B cell (primary cell): ENCODE measurements at places on chromosomes 3 and 15. TPM values are rescaled to one million over a fixed set of nuclear protein-coding genes. Genes with fewer than 3 reads are reported as not detected.

DNA sequence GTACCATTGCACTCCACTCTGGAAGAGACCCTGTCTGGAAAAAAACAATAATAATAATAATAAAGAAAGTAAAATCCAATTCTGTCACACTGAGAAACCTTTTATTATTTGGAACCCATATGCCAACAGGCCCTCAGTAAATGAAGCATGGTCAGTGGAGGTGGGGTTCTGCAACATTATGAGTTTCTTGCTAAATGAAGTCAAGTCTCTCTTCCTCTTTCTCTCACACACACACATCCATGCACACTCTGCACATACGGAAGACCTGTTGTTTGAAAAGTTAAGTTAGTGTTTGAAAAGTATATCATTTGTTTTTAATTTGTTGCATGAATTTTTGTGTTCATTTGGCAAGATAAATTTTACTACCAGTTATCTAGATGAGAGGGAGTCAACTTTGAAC is 27.8 kb downstream of the GAP43 start:
- DNase-seq, result peak; percentile 37
- no peak overlapping the region for H3K27ac ChIP-seq
- no peaks in the 10 kb centered on the region for H3K36me3 ChIP-seq
- no peak overlapping the region for H3K4me3 ChIP-seq
- H3K27me3 ChIP-seq, result no peaks in the 10 kb centered on the region

GRCh38 chr3:58038675-58039292 is 30.6 kb downstream of the FLNB start:
- no peak overlapping the region for H3K27ac ChIP-seq
- H3K36me3 ChIP-seq, result no peaks in the 10 kb centered on the region
- peak; percentile 23 for DNase-seq
- no peaks in the 10 kb centered on the region for H3K27me3 ChIP-seq

DNA sequence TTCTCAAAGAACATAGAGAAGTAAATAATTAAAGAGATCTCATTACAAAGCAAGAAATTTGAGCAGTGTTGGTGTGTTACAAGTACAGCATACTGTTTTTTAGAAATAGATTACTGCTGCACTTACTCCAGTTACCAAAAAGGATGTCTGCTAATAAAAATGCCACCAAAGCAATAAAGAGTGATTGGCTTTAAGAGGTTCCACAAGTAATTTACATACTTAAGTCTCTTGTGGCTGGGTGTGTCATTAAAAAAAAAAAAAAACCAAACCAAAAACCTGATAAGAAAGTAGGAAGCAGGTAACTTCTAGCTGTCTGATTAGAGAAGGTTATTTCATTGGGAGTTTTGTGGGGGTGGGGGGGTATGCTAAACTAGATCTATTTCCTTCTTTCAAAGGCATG is 15.2 kb downstream of the RAB11A start:
- no peak overlapping the region for H3K4me3 ChIP-seq
- H3K36me3 ChIP-seq, result peaks cover 56% of the 10 kb centered on the region
- H3K4me1 ChIP-seq, result peaks cover 41% of the 10 kb centered on the region
- DNase-seq, result peak; percentile 70
- peak overlapping the region; percentile 38 for H3K27ac ChIP-seq

DNA sequence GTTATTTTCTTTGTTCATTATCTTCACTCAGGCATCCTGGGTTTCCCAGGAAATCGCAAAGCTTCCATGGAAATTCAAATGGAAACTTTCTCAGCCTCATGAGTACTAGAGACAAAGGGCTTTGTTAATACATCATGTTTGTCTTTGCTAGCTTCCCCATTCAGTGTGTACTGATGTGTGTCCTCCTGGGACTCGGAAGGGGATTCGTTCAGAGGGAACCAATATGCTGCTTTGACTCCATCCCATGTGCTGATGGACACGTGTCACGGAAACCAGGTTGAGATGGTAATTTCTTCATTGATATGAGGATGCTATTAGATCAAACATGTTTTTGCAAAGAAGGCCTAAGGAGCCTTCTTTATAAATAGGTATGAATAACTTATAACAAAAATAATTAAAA is 87.0 kb upstream of the KCNAB1 start:
- H3K27me3 ChIP-seq, result no peaks in the 10 kb centered on the region
- no peak overlapping the region for H3K27ac ChIP-seq
- DNase-seq, result no peak
- no peaks in the 10 kb centered on the region for H3K36me3 ChIP-seq
- no peaks in the 10 kb centered on the region for H3K4me1 ChIP-seq

DNA sequence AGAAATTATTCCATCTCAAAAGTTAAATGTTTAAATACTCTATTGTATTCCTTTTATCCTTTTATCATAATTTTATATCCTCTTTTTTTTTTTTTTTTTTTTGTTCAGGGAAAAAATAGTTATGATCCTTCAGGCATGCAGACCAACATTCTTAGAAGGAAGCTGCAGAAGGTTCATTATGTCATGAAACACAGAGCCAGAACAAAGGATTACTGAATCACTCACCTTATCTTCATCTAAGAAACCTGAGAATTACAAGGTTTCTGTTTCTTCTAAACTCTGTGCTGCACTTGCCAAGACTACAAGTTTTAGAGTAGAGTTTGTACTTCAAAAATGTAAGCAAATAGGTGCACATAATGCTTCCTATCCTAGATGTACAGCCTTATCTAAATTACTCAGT is 3.3 kb downstream of the PLCH1 start:
- no peak overlapping the region for H3K27ac ChIP-seq
- peaks cover 11% of the 10 kb centered on the region for H3K27me3 ChIP-seq
- no peak for DNase-seq
- peaks cover 35% of the 10 kb centered on the region for H3K4me1 ChIP-seq
- H3K4me3 ChIP-seq, result no peak overlapping the region

DNA sequence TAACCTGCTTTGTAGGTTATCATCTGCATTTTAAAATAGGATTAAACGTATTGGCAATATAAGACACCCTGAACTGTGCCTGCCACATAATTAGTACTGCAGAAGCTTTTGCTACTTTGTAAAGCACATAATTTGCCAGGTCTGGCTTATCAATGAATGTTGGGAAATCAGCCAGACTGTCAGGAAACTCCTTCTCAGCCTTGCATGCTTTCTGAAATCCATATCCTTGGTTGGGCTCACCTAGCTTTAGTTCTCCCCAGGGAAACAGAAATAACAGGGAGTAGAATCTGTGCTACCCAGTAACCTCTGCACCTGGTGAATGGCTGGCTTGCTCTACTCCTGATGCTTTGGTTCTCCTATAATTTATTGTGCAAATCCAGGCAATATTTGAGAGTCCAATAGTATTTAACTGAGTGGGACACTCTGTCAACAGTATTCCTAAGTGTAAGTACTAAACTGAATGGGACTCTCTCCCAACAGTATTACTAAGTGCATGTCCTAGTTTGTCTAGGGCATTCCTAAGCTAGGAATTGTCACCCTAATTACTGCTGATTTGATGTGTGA is 354.5 kb downstream of the WDR72 start:
- no peaks in the 10 kb centered on the region for H3K4me1 ChIP-seq
- H3K4me3 ChIP-seq, result no peak overlapping the region
- no peaks in the 10 kb centered on the region for H3K36me3 ChIP-seq
- no peak for DNase-seq
- H3K27me3 ChIP-seq, result no peaks in the 10 kb centered on the region

- no peaks in the 10 kb centered on the region for H3K36me3 ChIP-seq
- no peaks in the 10 kb centered on the region for H3K4me1 ChIP-seq
- no peak overlapping the region for H3K27ac ChIP-seq
- no peak for DNase-seq
- H3K27me3 ChIP-seq, result no peaks in the 10 kb centered on the region
Measured at GRCh38 chr15:85810075-85810474, 15.3 kb upstream of the KLHL25 start.

- H3K27ac ChIP-seq, result no peak overlapping the region
- no peak for DNase-seq
- H3K27me3 ChIP-seq, result no peaks in the 10 kb centered on the region
- H3K36me3 ChIP-seq, result no peaks in the 10 kb centered on the region
Measured at GRCh38 chr3:37668818-37669610, 192.7 kb upstream of the CTDSPL start.

GRCh38 chr15:98658831-98659699 is 10.7 kb downstream of the IGF1R start:
- peak; percentile 70 for DNase-seq
- H3K27ac ChIP-seq, result no peak overlapping the region
- H3K36me3 ChIP-seq, result no peaks in the 10 kb centered on the region
- no peak overlapping the region for H3K4me3 ChIP-seq

DNA sequence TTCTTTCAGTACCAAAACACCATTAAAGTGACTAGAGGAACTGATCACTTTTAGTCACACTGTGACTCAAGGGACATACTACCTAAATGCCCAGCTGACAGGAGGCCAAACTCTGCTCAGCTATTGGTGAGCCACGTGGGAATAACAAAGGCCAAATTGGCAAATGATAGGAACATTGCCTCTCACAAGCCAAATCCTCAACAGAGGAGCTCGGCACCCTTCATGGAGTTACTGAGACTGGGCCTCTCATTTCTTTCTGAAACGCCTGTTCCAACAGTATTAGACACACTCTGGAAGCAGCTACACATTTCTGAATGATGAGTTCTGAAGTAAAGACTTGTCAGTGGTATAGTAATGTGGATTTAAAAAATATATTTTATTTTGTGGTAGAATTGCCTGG is 166.0 kb upstream of the COL8A1 start:
- no peak overlapping the region for H3K27ac ChIP-seq
- H3K36me3 ChIP-seq, result no peaks in the 10 kb centered on the region
- DNase-seq, result no peak
- no peaks in the 10 kb centered on the region for H3K4me1 ChIP-seq
- no peak overlapping the region for H3K4me3 ChIP-seq

GRCh38 chr3:27594096-27594690 is 110.0 kb upstream of the SLC4A7 start:
- H3K4me1 ChIP-seq, result peaks cover 24% of the 10 kb centered on the region
- no peaks in the 10 kb centered on the region for H3K27me3 ChIP-seq
- no peak overlapping the region for H3K4me3 ChIP-seq
- no peak for DNase-seq
- no peak overlapping the region for H3K27ac ChIP-seq

GRCh38 chr3:107767897-107768605 is 245.3 kb downstream of the BBX start:
- peaks cover 6% of the 10 kb centered on the region for H3K4me1 ChIP-seq
- H3K27ac ChIP-seq, result no peak overlapping the region
- no peaks in the 10 kb centered on the region for H3K27me3 ChIP-seq

- H3K27me3 ChIP-seq, result no peaks in the 10 kb centered on the region
- peaks cover 7% of the 10 kb centered on the region for H3K4me1 ChIP-seq
- no peak overlapping the region for H3K27ac ChIP-seq
- peaks cover 10% of the 10 kb centered on the region for H3K36me3 ChIP-seq
- no peak for DNase-seq
Measured at GRCh38 chr15:101013201-101013550, 94.0 kb downstream of the LRRK1 start.

DNA sequence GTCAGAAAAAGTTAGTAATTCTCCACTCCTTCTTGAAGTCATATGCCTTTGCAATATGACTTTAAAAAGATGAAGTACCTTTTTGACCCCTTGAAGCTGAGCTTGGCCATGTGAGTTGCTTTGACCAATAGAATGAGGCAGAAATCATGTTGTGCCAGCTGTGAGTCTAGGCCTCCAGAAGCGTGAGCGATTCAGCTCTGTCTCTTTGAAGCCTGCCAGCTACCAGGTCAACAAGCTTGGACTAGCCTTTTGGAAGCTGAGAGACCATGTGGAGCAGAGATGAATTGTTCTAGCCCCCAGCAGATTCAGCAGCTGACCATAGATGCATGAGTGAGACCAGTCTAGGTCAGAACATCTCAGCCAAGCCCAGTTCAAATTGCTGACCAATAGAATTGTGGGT is 69.8 kb upstream of the EOMES start:
- H3K27ac ChIP-seq, result no peak overlapping the region
- H3K4me3 ChIP-seq, result no peak overlapping the region
- DNase-seq, result no peak
- no peaks in the 10 kb centered on the region for H3K36me3 ChIP-seq
- H3K27me3 ChIP-seq, result no peaks in the 10 kb centered on the region

DNA sequence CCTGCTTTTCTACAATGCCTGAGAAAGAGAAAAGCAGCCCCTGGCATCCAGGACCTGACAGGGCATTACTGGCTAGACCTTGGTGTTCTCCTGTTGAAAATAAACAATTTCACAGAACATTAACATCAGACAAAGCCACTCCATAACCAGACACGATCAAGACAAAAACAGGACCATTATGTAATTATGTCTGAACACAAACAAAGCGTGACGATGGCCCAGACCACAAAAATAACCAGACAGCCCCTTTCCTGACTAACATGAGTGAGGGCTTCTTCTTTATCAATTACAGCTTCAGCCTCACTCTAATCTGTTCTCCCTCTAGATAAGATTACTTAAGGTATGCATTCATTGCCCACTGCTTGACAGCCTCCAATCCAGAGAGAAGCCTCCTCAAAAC is 172.7 kb upstream of the LMCD1 start:
- H3K4me1 ChIP-seq, result no peaks in the 10 kb centered on the region
- no peaks in the 10 kb centered on the region for H3K36me3 ChIP-seq
- no peaks in the 10 kb centered on the region for H3K27me3 ChIP-seq
- no peak for DNase-seq

DNA sequence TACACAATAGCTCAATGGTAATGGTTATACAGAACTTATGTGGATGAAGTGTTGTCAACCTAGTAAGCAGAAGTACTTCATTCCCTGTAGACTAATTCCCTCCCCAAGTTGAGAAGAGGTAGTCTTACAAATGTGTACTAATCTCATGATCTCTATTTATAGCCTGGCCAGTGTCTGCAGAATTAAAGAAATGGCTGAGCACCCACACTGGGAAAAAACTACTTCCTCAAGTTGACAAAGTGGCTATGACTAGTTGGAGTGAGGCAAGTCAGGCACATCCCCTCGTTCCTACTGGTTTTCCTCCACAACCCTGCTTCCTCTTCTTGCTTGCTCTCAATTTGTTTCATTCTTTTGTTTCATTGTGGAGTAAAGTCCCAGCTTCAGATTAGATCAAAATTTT is 566.7 kb upstream of the ZNF717 start:
- H3K27me3 ChIP-seq, result no peaks in the 10 kb centered on the region
- H3K4me3 ChIP-seq, result no peak overlapping the region
- DNase-seq, result no peak
- no peaks in the 10 kb centered on the region for H3K36me3 ChIP-seq
- no peak overlapping the region for H3K27ac ChIP-seq

DNA sequence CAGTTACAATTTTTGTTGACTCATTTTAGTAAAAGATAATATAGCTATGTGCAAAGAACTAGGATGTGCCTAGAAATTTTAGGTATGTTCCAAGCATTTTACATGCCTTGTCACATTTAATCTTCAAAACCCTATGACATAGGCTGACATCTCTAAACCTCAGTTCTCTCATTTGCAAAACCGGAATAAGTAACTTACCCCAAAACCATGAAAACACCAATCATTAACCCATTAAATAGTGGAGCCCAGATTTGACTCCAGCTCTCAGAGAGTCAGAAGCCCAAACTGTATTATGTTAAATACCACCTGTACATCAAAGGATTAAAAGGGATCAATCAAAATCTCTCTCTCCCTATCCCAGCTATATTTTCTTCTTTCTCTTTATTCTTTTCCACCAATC is 36.6 kb downstream of the GSK3B start:
- no peak overlapping the region for H3K4me3 ChIP-seq
- peaks cover 12% of the 10 kb centered on the region for H3K4me1 ChIP-seq
- H3K27me3 ChIP-seq, result no peaks in the 10 kb centered on the region
- no peaks in the 10 kb centered on the region for H3K36me3 ChIP-seq
- DNase-seq, result no peak
- H3K27ac ChIP-seq, result no peak overlapping the region

Gene MYD88
- 52.3 and 55.0 TPM in 2 replicates for total RNA-seq

Gene DUOX1
- 0.15 and 0.27 TPM in 2 replicates for total RNA-seq

Gene SLC12A1
- not detected in 2 replicates for total RNA-seq

Gene PRTG
- total RNA-seq, result not detected in 2 replicates

Gene DZIP1L
- not detected in 2 replicates for total RNA-seq

Gene LSMEM2
- total RNA-seq, result not detected in 2 replicates

Gene PTH1R
- not detected in 2 replicates for total RNA-seq

Gene POU1F1
- not detected in 2 replicates for total RNA-seq

Gene GOLGA8N
- total RNA-seq, result 7.5 and 9.6 TPM in 2 replicates
